ENCODE measurements at places on chromosomes 4 and X. TPM values are rescaled to one million over a fixed set of nuclear protein-coding genes. Genes with fewer than 3 reads are reported as not detected.

DNA sequence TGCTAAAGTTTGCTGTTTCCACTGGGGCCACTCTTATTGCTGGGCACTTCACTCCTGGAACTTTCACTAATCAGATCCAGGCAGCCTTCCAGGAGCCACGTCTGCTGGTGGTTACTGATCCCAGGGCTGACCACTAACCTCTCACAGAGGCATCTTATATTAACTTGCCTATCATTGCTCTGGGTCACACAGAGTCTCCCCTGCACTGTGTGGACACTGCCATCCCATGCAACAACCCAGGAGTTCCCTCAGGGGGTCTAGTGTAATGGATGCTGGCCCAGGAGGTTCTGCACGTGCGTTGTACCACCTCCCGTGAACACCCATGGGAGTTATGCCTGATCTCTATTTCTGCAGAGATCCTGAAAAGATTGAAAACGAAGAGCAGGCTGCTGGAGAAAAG, 41.8 kb upstream of the IQSEC2 start:
- no peaks in the 10 kb centered on the region for H3K4me1 ChIP-seq
- peaks cover 49% of the 10 kb centered on the region for H3K27me3 ChIP-seq
- no peaks in the 10 kb centered on the region for H3K36me3 ChIP-seq
- no peak overlapping the region for H3K4me3 ChIP-seq

PRDM8 gene
- 1.6 TPM for total RNA-seq

- DNase-seq, result no peak
- no peak overlapping the region for H3K27ac ChIP-seq
- H3K4me1 ChIP-seq, result no peaks in the 10 kb centered on the region
- no peak overlapping the region for H3K4me3 ChIP-seq
- H3K36me3 ChIP-seq, result no peaks in the 10 kb centered on the region
Observed at GRCh38 chr4:104979083-104979760, 167.5 kb upstream of the TET2 start.

GRCh38 chr4:8248091-8248490, 21.5 kb upstream of the HTRA3 start:
- no peaks in the 10 kb centered on the region for H3K36me3 ChIP-seq
- DNase-seq, result no peak
- no peak overlapping the region for H3K27ac ChIP-seq
- no peak overlapping the region for H3K4me3 ChIP-seq

DNA sequence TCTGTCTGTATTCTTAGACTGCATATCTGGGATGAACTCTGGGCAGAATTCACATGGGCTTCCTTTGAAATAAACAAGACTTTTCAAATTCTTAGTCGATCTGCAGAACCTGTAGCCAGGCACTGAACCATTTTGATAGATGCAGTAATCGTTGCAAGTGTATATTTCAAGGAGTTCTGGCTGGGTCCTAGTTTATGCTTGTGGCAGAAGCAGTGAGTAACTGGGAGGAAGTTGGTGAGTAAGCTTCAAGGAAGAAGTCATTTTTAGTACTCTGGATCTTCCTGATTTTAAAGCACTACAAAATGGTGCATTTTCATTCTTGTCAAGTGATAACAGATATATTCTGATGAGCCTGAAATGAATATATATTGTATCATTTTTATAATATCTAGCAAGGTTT, 9.5 kb downstream of the HPRT1 start:
- H3K27ac ChIP-seq, result no peak overlapping the region
- no peaks in the 10 kb centered on the region for H3K27me3 ChIP-seq
- H3K4me1 ChIP-seq, result no peaks in the 10 kb centered on the region
- DNase-seq, result no peak
- H3K36me3 ChIP-seq, result no peaks in the 10 kb centered on the region

DNA sequence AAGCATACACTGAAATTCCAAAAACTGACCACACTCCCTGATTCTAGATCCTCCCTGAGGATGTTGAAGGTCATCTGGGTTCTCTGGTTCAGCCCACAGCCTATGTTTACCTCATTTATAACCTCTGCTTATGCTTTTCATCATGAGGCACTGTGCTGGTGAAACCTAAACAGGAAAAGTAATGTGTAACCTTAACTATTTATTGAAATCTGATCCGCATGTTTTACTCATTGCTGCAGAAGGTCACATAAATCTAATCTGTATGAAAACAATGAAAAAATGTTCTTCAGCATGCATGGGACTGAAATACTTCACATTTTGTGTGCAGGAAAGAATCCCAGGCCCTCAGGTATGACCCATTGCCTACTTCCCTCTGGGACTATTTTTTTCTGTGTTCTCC, 30.3 kb downstream of the UCHL1 start:
- no peaks in the 10 kb centered on the region for H3K36me3 ChIP-seq
- H3K4me3 ChIP-seq, result no peak overlapping the region
- H3K27me3 ChIP-seq, result no peaks in the 10 kb centered on the region
- H3K4me1 ChIP-seq, result no peaks in the 10 kb centered on the region
- no peak for DNase-seq

GRCh38 chrX:137999071-137999470, 433.1 kb downstream of the ZIC3 start:
- no peak overlapping the region for H3K27ac ChIP-seq
- no peaks in the 10 kb centered on the region for H3K27me3 ChIP-seq
- no peak for DNase-seq
- no peaks in the 10 kb centered on the region for H3K4me1 ChIP-seq
- no peak overlapping the region for H3K4me3 ChIP-seq

GRCh38 chrX:74535408-74536151, 78.8 kb downstream of the RLIM start:
- DNase-seq, result peak; percentile 80
- H3K4me3 ChIP-seq, result peak overlapping the region; percentile 47
- peak overlapping the region; percentile 86 for H3K27ac ChIP-seq
- no peaks in the 10 kb centered on the region for H3K4me1 ChIP-seq

DNA sequence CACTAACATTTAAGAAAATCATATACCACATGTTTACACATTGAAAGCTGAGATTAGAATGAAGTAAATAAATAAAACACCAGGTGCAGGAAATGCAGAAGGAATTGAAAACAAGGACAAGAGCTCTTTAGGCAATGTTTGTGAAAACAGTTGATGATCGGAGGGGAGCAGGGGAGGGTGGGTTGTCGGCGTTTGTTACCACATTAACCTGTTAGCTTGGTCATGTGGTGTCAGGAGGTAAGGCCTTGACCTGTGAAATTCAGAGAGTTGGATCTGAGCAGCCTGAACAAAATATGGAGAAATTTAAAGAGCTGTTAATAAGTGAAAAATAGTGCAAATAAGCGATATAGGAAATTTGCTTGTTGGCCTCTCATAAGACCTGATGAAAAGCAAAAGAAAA, 759.9 kb downstream of the PDHA2 start:
- no peaks in the 10 kb centered on the region for H3K36me3 ChIP-seq
- no peak for DNase-seq
- H3K27ac ChIP-seq, result no peak overlapping the region
- no peaks in the 10 kb centered on the region for H3K4me1 ChIP-seq

SHROOM2 gene
- 7.8 TPM for total RNA-seq

PCYT1B gene
- total RNA-seq, result 0.30 TPM

HS6ST2 gene
- 0.85 TPM for total RNA-seq

- H3K4me1 ChIP-seq, result no peaks in the 10 kb centered on the region
- H3K27me3 ChIP-seq, result no peaks in the 10 kb centered on the region
- no peak for DNase-seq
- H3K36me3 ChIP-seq, result no peaks in the 10 kb centered on the region
- H3K4me3 ChIP-seq, result no peak overlapping the region
Observed at GRCh38 chrX:53374222-53374820, 48.1 kb downstream of the SMC1A start.

CXCL5 gene
- 1.0 TPM for total RNA-seq

NDST3 gene
- total RNA-seq, result not detected

Data from colonic mucosa (tissue), 4 donors.